Effector CD8-positive, alpha-beta T cell (primary cell): ENCODE measurements at places on chromosomes 13 and 19.

- DNase-seq = peak; percentile 15
These were observed 8.1 kb downstream of the NKPD1 start for GRCh38 chr19:45152504-45153338.

DNA sequence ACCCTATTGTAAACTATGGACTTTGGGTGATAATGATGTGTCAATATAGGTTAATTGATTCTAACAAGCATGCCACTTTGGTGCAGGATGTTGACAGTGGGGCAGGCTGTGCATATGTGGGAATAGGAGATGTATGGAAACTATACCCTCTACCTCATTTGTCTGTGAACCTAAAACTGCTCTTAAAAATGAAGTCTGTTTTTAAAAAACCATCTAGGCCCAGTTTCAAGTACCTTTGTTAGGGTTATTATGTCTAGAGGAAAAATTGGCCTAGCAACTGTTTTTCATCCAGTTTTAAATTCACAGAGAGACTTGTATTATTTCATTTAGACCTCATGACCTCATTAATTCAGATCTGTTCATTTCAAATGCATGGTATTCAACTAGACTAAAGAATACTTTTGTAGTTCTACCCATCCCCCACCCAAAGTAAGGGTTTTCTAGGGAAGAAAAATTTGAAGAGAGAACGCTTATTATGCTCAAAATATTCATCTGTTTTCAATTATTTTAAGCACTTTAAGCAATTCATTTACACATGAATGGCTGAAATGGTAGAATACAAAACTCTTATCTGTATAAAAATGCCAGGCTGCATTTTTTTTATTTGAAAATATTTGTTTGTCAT lies 1781.9 kb upstream of the MIR17HG start:
- no peak for DNase-seq

DNA sequence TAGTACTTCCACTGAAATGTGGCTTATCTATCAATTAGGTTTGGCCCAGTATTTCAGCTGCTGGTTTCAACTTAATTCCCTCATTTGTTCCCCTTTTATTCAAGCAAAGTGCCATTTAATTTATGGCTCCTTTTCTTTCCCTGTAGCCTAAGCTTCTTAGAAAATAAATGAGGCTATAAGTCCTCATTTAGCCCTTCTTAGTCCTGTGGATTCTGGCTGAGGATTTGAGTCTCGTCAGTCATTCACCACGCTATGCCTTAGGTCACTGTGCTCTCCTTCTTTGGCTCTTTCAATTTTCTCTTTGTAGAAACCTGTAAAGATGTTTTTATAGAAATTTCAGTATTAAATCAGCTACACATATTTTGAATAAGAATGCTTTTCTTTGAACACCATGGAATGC lies 579.1 kb downstream of the GPC6 start:
- DNase-seq = no peak

- DNase-seq = no peak
These were observed 41.6 kb upstream of the SPRY2 start for GRCh38 chr13:80382576-80382975.

DNA sequence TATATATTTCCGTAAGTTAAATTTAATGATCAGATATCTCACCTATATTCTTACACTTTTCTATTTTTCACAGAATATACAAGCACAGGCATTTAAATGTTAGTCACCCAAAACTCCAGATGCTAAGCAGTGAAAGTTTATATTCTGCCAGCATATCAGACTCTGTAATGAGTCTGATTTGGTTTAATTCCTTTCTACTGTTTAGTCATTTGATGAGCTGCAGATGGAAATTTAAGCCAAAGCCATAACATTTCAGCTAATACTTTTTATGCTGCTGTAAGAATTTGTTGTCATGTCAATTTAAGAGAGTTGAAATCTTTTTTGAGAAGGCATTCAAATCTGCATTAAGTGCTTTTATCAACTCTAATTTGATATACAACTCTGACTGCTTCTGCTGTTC lies 8.0 kb downstream of the FRY start:
- no peak for DNase-seq

DNA sequence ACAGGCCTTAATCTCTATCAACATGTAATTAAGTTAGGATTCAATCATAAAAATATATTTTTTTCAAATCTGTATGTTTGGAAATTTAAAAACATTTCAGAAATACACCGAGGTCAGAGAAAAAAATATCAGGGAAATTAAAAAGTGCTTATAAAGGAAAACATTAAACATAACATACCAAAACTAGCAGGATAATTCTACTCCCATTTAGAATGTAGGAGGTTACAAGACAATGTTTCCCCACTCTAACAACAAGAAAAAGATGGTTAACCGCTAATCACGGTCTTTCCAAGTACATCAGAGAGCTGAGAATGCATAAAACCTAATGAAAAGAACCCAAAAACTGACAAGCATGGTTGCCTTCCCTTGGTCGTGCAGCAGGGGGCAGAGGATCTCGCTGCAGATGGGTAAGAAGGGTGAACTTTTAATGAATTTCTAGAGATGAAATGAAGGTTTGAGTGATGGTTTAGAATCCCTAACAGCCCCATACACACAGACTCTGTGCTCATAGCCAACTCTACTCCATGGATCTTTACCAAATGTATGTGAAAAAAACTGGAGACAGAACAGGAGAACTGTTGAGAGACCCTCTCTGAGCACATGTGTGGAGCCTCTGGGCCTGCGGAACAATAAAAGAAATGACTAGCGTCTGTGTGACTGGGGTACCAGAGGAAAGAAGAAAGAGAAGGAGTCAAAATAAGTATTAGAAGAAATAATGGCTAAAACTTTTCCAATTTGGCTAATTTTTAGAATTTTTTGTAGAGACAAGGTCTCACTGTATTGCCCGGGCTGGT lies 51.3 kb upstream of the LSM14A start:
- peak; percentile 17 for DNase-seq
